Endothelial cell (in vitro differentiated cells): ENCODE measurements at places on chromosomes 3 and 15. TPM values are rescaled to one million over a fixed set of nuclear protein-coding genes. Genes with fewer than 3 reads are reported as not detected.

GRCh38 chr3:11304175-11304574 is 32.0 kb downstream of the ATG7 start:
- no peak for DNase-seq

- no peak for DNase-seq
These were observed 254.6 kb upstream of the SOX14 start for GRCh38 chr3:137509354-137510045.

DNA sequence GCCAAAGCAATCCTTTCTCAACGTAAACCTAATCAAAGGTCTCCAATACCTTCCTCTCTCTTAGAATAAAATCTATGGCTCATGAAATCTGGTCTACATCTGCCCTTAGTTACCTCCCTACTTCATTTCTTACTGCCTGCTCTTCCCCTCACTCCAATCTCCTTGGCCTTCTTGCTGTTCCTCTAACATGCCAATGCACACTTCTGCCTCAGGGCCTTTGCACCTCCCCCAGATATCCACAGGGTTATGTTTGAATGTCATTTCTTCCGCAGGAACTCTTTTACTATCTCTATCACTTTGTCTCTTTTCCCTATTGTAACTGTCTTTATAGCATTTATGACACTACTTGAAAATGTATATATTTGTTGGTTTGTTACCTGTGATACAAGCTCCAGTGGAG is 44.3 kb upstream of the PYGO1 start:
- DNase-seq = no peak

DNA sequence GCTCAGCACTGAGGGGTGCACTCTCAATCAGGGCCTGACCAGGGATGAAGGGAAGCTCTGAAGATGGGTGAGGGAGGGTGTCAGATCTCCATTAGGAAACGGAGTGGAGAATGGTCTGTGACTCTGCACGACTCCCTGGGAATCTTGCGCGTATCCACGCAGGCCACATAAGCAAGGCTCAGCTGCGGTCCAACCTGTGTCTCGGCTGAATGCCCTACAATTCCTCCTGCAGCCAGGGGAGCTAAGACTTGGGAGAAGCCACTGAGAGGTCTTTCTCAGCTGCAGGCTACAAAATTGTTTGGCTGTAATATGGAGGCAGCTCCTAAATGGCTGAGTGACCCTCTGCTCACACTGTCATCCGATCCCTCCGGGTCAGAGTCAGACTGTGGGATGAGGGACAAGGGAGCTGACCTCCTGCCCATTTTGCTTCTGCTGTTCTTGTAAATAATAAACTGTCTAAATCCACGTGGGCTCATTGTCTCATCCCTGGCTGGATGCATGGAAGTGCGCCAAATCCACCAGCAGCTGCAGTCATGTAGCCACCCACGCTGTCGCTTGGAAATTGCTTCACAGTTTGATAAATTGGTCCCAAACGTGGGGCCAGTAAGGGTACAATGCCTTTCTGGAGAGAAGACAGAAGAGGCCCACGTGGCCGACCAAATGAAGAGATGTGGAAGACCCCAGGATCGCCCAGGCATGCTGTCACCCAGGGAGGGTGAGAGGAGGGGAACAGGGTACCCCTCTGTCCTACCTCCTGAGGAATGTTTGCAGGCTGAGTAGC is 30.5 kb downstream of the ALS2CL start:
- DNase-seq = no peak

- no peak for DNase-seq
These were observed 293.3 kb upstream of the TPM1 start for GRCh38 chr15:62749036-62749815.

DNA sequence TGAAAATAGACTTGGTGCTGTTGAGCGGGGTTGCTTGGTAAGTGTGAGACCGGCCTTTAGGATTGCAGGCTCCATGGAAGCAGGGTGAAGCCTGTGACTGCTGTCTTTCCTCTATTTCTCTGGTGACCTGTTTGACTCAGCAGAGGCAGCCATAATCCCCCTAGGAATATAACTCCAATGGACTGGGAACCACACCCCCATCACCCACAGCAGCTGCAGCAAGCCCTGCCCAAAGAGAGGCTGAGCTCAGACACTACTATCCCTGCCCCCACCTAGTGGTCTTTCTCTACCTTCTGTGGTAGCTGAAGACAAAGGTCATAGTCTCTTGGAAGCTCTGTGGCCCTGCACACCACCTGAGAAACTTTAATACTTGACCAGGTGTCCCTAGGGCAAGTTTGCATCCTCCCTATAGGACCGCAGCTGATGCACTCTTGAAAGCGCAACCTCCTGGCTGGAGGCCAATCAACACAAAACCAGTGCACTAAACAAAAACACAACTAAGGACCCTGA is 133.6 kb upstream of the MRPL3 start:
- DNase-seq = no peak

DNA sequence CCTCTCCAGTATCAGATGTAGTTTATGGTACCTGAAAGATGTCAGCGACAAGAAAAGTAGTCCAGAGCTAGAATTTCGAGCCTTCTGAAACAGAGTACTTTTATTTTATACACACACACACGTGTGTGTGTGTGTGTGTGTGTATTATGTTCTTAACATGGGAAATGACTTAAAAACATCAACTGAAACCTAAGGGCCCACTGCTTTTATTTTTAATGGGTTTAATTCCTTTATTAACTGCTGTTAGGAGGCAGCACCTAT is 1.9 kb downstream of the TCF12 start:
- no peak for DNase-seq

DNA sequence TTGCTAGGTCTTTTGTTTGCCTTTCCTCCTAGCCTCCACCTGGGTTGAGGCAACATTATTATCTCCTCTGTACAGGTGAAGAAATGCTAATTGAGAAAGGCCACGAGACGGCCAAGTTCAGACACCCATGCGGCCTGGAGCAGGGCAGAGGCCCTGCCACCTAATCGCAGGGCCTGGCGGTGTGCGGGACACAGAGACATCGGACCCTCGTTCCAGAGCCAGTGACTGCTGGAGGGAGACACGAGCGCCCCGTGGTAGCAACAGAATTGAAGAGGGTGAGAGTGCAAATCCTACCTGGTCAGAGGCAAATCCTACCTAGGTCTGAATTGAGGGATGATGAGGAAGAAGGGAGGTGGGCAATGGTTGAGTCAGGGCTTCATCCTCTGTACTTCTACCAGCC is 113.8 kb upstream of the MEF2A start:
- DNase-seq = no peak

Gene HCLS1
- 45.8 TPM for total RNA-seq

Gene CORO2B
- 71.7 TPM for total RNA-seq
